Right forelimb (tissue), 1 donor: ENCODE measurements at places on chromosomes 7 and 10.

DNA sequence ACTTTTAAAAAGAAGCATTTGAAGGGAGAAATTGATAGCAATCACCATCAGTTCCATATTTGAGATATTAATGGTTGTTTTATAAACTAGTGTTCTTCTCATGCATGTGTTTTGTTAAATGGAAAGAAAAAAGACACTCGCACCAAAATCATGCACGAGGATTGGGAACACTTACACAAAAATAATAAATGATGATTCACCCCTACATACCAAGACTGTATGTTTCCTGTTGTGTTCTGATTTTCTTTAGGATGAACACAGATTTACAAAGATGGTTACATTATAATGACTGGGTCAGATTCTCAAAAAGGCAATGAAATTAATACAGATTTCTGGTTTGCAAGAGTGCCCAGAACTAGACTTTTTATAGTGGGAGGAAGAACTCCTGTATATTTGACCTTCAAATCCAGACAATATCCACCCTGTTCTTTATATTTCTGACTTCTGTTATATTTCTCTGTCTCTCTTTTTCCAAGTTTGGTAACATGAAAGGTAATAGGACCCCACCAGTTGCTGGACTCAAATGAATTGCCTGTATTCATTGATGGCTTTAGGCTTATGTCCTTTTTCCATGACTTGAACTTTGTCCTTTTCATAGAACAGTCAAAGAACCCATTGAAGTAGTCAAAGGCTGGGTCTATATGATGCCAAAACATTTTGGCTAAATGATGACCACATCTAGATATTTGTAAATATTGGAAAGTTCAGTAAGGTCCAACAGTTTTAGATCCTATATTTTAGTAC lies 54.4 kb downstream of the SEMA3A start:
- no peak for DNase-seq

GRCh38 chr7:20304366-20304765 lies 26.3 kb upstream of the ITGB8 start:
- DNase-seq = no peak

DNA sequence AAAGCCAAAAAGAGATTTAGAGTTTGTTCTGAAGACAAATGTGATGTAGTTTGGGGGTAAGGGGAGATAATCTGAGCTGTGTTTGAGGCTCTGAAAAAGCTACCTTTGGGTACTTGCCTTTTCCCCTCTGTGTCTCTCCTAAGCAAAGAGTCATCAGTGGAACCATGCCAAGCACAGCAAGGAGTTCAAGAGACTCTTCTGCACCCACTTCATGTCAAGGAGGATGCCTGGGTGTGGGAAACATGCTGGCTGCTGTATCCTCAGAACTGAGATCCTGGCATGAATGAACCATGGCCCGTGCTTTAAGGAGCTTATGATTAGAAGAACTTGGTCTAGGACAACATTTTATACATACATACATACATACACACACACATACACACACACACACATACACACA lies 142.9 kb downstream of the NOC3L start:
- DNase-seq = no peak

GRCh38 chr10:112533916-112534315 lies 86.9 kb downstream of the VTI1A start:
- DNase-seq = no peak

DNA sequence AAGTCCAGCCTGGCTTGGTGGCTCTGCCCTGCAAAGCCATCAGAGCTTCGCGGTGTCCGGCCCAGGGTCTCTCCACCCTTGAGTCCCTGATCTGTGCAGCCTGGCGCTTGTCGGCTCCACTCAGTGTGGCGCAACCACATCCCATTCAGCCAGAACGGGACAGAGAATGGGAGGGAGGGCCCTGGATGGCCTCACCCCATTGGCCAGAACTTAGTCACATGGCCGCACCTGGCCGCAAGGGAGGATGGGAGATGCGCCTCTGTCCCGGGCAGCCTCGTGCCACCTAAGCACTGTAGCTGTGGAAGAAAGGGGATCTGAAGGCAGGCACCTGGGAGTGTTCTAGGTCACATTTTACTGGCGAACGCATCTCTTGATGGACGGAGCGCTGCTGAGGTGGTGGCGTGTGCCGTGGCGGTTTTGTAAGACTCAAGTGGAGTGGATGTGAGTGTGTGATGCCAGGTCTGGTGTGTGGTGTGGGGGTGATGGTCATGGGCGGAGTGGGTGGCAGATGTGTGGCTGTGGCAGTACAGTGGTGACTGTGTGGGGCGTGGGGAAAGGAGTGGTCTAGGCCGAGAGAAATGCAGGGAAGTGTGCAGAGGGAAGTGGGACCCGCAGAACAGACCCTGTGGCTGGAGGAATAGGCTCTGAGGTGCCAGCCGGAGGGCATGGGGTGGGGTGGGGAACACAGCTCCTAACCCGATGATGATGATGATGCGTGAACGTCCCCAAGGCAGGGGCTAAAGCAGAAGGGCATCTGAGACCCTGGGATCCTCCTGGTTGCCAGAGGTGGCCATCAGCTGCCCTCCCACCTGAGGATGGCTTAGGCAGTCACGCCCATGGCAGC lies 19.0 kb downstream of the CLEC2L start:
- DNase-seq = no peak

DNA sequence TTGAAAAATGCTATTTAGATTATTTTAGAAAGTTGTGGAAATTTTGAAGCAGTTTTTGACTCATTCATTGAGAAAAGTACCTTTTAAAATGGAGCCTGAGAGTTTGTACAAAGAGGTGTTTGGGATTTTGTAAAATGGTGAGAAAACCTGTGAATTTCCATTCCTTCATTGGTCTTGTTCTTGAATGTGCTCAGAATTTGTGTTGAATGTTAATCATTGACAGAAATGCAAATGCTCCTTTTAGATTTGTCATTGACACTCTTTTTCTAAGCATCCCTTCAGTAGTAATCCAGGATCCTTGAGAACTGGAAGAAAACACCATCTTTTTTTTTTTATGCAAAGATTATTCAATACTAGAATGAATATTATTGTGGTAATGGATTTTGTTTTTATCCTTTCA lies 74.8 kb downstream of the LCOR start:
- DNase-seq = no peak

DNA sequence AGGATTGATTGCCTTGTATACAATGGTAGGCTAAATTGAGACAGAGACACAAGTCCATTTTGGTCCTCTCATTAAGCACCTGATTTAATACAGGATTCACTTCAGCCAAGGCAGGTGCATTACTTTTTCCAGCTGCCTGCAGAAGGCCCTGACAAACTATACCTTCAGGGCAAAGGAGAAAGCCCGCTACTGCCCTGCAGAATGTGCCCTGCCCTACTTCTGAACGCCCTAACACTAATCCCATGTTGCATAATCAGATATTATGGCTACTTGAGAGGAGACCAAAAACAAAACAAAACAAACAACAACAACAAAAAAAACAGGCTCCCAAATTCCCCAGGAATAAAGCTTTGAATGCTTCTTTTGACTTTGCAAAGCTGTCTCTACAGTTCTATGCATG lies 116.9 kb upstream of the ABI1 start:
- no peak for DNase-seq

DNA sequence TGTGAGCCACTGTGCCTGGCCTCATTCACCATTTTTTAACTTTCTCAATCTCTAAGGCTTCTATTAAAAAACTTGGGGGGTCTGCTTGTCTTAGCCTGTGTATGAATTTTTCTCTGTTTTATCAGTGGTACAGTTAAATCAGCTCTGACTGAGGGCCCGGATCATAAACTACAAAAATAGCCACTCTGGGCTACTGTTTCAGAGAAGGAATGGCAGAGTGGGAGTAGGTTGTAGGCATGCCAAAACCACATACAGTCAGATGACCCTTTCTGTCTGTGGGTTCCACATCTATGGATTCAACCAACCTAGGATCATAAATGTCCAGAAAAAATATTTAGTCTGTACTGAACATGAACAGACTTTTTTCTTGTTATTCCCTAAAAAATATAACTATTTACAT lies 21.3 kb downstream of the TBC1D12 start:
- DNase-seq = no peak

DNA sequence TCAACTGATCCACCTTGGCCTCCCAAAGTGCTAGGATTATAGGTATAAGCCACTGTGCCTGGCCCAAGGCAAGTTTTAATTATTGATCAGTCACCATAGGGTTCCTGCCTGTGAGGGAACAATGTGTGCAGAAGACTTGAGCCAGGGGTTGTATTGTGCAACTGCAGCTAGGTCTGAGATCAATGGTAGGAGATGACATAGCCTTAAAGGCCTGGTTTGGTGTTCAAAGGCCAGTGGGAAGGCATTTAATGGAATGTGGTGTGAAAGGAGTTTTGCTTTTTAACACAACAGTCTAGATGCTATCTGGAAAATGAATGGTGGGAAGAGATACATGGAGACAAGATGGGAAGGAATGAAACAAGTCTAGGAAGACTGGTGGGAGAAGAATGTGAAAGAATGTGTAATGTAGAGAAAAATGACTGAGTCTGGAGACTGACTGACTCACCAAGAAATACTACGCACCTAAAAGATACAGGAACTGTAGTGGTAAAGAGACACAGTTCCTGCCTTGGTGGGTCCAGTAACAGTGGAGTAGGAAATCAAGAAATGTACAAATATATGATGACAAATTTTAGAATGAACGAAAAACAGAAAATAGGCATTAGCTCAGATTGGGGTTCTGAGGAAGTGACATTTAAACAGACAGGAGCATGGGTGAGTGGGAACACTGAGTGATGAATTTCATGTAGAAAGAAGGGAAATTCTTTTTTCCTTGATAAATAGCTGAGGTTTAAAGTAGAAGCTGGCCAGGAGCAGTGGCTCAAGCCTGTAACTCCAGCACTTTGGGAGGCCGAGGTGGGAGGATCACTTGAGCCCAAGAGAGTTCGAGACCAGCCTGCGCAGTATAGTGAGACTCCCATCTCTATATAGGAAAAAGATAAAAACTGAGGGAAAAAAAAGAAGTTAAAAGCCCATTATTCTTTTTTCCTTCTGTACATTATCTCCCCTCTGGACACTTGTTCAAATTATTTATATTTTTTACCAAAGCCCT lies 9.4 kb downstream of the HNRNPF start:
- DNase-seq = no peak

GRCh38 chr10:21495002-21495751 lies 30.3 kb downstream of the SKIDA1 start:
- DNase-seq = no peak

GRCh38 chr10:72772031-72772430 lies 80.1 kb downstream of the MCU start:
- no peak for DNase-seq

DNA sequence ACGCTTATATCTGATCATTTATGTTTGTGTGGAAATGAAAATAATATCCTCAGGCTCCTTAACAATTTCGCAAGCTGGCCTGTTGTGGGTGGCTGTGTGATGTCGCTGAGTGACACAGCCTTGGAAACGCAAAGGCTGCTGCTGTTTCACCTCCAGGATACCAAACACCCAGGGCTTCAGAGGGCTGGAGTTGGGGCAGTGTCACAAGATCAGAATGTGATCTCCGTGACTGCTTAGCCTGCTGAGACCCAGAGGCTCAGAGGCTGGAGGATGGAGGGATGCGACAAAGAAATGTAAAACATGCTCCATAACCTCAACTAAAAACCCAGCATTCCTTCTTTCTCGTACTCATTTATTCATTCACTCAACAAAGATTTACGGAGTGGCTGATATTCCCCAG lies 37.2 kb upstream of the BMPER start:
- DNase-seq = no peak

DNA sequence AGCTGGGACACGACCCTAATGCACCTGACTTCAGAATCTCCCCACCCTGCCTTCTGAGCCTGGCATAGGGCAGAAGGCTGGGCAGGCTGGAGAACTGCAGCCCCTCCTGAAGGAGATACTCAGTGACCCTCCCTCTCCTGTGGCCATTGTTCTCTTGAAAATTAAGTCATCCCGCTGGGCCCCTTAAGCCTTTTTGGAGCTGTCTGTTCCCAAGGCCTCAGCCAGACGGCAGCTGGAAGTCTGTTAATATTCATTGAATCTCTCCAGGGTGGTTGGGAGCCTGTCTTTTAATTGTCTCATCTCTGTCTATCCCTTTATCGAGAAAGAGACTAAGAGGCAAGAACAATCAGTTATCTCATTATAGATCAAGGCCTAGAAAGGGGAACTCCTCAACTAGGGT lies 118.1 kb upstream of the PCBD1 start:
- no peak for DNase-seq

DNA sequence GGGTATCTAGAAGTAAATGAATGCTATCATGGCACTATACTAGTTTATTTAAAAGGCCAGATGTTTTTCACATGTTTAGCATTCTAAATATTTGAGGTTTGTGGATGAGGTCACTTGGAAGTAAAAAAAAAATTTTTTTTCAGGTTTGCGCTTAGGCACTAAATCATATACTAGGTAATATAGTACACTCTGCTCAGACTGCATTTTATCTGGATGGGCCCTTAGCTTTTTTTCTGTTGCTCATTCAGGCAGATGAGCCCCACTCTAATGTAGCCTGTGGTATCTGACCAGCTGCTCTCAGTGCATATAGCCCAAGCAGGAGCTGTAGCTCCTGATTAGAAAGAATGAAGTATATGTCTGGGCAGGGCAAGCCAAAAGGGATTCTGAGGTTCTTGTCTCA lies 210.1 kb downstream of the AUTS2 start:
- no peak for DNase-seq

- DNase-seq = peak; percentile 89
These were observed at the start of gene GNG11 for GRCh38 chr7:93921607-93922566. GNG11 (plus strand) TSS chr7:93921735; CDS start chr7:93922138, 403 bp downstream.

DNA sequence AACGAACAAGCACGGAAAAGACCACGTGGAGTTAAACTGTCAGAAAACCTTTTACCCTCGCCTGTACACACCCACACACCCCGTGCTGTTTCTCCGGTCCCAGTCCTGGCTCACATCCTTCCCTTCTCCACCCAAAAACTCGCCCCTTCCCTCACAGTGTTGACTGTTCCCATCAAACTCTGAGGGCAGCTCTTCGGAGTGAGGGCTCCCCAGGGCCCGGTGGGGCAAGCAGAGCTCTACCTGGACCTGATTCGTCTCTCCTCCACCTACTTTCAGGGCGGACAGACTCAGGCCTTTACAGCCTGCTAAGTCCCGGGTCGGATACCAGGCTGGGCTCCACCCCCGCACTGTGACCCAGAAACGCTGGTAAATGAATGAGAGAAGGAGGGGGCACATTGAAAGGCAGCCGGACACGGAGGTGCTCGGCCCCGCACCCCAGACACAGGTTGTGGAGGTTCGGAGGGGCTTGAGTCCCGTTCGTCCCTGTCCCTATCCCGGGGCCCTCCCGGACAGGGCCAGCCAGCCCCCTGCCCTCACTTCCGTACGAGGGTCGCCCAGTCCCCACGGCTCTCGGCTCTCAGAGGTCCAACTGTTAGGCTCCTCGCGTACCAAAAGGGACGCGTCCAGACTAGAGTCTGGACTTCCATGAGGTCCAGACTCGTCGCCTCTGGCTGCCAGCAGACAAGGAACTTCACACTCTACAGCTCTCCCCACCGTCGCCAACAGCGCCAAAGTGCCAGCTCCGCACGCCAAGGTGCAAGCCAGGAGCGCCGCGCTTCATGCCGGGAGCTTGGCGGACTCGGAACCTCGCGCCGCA lies 31.7 kb upstream of the ASL start:
- peak; percentile 65 for DNase-seq
